CD4-positive, alpha-beta memory T cell (primary cell): ENCODE measurements at places on chromosomes 7 and 10. TPM values are rescaled to one million over a fixed set of nuclear protein-coding genes. Genes with fewer than 3 reads are reported as not detected.

Gene RNF32
- 2.0 TPM for polyA plus RNA-seq

Gene VPS37D
- not detected for polyA plus RNA-seq

Gene CYP2C19
- not detected for polyA plus RNA-seq

Gene GTPBP4
- 22.7 TPM for polyA plus RNA-seq

Gene FAM13C
- polyA plus RNA-seq: not detected

Gene MTURN
- polyA plus RNA-seq: 4.0 TPM

Gene MRLN
- polyA plus RNA-seq: not detected

Gene AMPH
- not detected for polyA plus RNA-seq

Gene DNAH11
- polyA plus RNA-seq: not detected

Gene MRPS24
- polyA plus RNA-seq: 130 TPM

Gene CCDC136
- not detected for polyA plus RNA-seq

Gene HACD1
- 3.1 TPM for polyA plus RNA-seq

Gene MUC12
- 0.45 TPM for polyA plus RNA-seq

Gene CDHR1
- not detected for polyA plus RNA-seq

Gene EIF5AL1
- 0.43 TPM for polyA plus RNA-seq

Gene OGDHL
- not detected for polyA plus RNA-seq

Gene MYL7
- polyA plus RNA-seq: not detected

Gene KCNMA1
- polyA plus RNA-seq: not detected

Gene ANKRD30A
- polyA plus RNA-seq: not detected

Gene NAT16
- not detected for polyA plus RNA-seq

Gene MYH16
- not detected for polyA plus RNA-seq

Gene FAS
- 50.6 TPM for polyA plus RNA-seq

Gene UNC5B
- polyA plus RNA-seq: not detected

Gene EPHA1
- 4.2 TPM for polyA plus RNA-seq

Gene SPDYE16
- 0.21 TPM for polyA plus RNA-seq
